ENCODE measurements at places on chromosomes 5 and 9. TPM values are rescaled to one million over a fixed set of nuclear protein-coding genes. Genes with fewer than 3 reads are reported as not detected.

Gene LSM11
- 7.1 TPM for total RNA-seq

Gene GABRA1
- not detected for total RNA-seq

Gene TMC1
- 0.25 TPM for total RNA-seq

Gene CCIN
- total RNA-seq, result 0.38 TPM

Gene CTSV
- total RNA-seq, result 0.25 TPM

Gene SUSD3
- total RNA-seq, result not detected

Gene ADCY2
- not detected for total RNA-seq

Gene FLT4
- total RNA-seq, result 236 TPM

Gene DNLZ
- total RNA-seq, result 15.0 TPM

Gene SLC34A3
- total RNA-seq, result not detected

Gene PCDHGB4
- total RNA-seq, result 10.6 TPM
